Urinary bladder (tissue), 4 donors: ENCODE measurements at places on chromosomes 3 and 15. TPM values are rescaled to one million over a fixed set of nuclear protein-coding genes. Genes with fewer than 3 reads are reported as not detected.

GRCh38 chr15:39204031-39204430, 376.8 kb upstream of the THBS1 start:
- DNase-seq: no peak

The LMOD3 gene
- total RNA-seq: 3.0 TPM

DNA sequence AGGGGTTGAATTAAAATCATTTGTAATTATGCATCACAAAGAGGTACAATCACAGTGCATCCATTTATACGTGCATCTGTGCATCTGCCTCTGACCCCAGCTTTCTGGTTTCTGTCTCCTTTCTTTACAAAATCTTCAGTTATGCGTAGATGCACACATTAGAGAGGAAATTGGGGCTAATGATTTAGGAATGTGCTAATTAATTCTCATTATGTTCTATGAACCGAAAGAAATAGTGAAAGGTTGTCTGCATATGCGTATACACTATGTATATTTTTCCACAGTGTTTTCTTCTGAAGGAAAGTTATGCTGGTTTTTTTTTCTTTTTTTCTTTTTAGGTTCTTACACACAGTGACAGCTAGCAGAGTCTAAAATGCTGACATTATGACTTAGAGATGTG, 71.6 kb downstream of the SAMMSON start:
- DNase-seq: no peak

The CTXND1 gene
- total RNA-seq: 0.79 TPM

- no peak for DNase-seq
These were observed 29.5 kb downstream of the KCNAB1 start for GRCh38 chr3:156149876-156150275.

DNA sequence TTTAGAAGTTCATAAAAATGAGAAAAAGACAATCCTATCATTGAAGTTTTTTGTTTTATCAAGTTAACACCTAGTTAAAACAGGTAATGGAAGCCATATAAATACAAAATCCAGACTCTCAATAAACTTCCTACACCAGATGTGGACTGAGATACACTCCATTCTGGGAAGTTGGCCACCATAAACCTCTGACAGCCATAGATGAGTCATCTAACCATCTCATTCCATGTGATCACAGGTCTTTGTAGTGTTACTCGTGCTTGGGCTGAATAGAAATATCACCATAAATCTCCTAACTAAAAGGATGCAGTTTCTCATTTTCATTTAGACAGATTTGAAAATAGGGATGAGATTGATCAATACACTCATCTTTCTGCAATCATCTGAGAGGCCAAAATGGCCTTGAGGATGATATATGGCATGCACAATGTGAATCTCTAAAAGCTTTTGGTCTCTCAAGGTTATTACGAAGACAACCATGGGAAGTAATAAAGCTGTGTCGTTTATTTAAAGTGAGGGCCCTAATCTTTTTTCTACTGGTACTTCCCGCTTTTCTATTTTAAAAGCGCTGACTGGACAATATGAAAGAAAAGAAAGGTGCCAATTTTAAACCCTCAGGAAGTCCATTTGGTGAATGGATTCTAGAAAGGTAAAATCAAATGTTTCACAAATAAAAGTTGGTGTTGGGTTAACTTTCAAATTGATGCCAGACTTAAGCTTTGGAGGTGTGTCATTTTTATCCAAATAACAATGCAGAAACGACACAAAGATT, 155.5 kb downstream of the POLR2M start:
- no peak for DNase-seq

DNA sequence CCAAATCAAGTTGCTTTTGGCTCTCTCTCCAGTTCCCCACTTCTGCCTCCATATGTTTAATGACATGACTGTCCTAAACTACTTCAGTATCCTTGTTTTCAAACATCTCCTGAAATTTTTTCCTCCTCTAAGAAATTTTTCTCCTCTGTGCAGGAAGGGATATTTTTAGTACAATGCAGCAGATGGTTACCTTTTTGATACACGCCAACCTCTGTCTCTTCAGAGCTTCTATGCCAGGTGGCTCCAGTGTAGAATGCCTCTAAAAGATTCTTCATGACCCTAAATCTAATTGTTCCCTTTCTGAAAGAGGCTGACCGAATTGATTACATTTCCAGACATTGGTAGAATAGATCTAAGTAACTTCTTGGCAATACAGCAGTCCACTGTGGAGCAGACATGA, 33.7 kb downstream of the TMOD3 start:
- DNase-seq: no peak

- DNase-seq: no peak
These were observed 503.0 kb downstream of the NTRK3 start for GRCh38 chr15:87753539-87753938.

GRCh38 chr3:14235912-14236295, 57.3 kb downstream of the LSM3 start:
- DNase-seq: no peak

- DNase-seq: no peak
These were observed 29.2 kb downstream of the PLOD2 start for GRCh38 chr3:146131616-146132410.

- no peak for DNase-seq
These were observed 57.5 kb upstream of the TRA2B start for GRCh38 chr3:185995352-185995751.

- no peak for DNase-seq
These were observed 23.6 kb upstream of the ATG7 start for GRCh38 chr3:11248596-11248995.

- no peak for DNase-seq
These were observed 11.0 kb upstream of the ADCY5 start for GRCh38 chr3:123459862-123460261.

DNA sequence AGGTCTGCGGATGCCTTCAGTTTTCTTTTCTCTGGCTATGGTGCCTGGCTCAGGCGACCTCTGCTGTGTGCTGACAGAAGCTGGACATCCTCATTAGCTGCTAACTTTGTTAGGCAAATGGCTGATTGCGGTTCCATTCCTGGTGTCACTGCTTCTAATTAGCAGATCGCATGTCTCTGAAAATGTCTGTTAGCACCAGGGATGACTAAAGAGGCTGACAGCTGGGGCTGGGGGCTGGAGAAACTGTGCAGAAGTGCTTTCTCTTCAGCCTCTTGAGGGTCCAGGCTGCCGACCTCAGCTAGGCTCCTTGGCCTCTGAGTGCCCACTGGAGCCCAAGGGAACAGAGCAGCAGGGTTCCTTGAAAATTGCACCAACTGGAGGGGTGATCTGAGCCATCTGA, 39.3 kb downstream of the CHCHD6 start:
- DNase-seq: no peak

The EIF1B gene
- total RNA-seq: 31.9 TPM

- DNase-seq: no peak
These were observed 861.3 kb downstream of the ZPLD1 start for GRCh38 chr3:103295974-103296570.

GRCh38 chr3:133983576-133984560, 45.9 kb downstream of the SLCO2A1 start:
- DNase-seq: no peak

DNA sequence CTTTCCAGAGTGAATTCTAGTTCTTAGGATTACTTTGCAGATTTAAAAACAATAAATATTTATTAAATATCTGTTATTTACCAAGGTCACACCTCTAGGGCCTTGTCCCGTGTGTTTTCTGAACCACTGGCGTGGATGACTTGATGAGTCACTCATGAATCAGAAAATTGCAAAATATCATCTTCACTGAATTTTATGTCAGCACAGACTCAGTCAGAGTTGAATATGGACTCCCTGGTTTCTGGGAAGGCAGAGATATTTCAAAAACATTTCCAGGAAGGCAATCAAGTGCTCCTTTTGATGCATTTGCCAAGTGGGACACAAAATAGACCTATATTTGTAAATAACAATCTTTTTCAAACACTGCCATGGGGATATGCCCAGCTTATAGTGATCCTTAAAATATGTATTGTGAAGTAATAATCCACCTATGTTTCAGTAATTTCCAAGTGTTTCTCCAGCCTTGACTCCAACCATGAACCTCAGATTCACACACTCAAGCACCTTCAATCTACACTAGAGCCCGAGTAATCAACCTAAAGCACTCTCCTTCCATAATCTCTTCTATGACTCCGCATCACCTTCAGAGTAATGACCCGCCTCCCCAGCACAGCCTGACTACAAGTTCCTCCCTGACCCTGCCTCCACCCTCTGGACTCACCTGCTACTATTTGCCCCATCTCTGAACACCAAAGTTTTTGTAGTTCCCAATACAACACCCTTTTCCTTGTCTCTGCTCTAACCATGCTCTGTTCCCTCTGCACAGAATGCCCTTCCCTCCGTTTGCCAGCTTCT, 24.3 kb downstream of the DPH3 start:
- DNase-seq: no peak

GRCh38 chr15:89826671-89827655, 12.3 kb upstream of the ANPEP start:
- DNase-seq: no peak

DNA sequence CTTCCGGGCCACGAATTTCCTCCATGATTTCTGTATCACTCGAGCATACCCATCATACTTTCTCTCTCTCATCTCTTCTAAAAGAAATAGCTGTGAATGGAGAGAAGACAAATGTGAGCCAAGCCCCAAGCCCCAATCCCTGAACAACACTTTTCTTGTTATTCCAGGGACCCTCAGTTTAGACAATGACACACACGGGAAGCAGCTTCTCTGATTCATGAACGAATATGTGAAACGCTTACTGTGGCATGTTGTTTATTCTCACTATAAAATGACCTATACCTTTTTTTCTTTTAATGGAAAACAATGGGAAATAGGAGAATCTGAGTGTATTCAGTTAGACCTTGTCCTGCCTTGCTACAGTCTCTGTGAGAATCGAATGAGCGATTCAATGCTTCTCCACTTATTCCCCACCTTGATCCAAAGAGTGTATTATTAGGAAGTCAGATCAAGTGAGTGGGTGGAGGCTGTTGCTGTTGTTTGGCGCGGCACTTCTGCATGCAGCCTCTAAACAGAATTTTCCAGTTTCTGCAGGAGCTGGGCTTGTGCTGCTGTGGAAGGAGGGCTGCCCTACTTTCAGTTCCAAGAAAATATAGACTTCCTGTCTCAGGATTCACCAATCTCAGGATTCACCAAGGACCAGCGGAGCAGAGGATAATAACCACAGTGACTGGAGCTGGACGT, 32.4 kb upstream of the LDHAL6B start:
- DNase-seq: no peak

The TLR9 gene
- 0.11 TPM for total RNA-seq

DNA sequence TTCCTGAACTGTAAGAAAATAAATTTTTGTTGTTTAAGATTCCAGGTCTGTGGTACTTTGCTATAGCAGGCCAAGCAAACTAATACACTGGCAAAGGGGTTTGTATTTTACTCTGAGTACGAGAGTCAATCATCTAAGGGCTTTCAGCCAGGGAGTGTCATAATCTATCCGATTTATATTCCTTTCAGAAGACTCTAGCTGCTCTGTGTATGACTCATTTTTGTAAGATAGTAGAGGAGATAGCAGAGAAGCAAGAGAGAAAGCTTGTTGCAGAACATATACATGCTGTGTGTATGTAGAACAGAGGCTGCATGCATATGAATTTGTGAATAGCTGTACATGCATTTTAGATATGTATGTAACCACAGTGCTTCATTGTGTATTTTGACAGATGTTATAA, 577.9 kb upstream of the EPHA6 start:
- no peak for DNase-seq

GRCh38 chr3:187932530-187932929, 187.3 kb upstream of the BCL6 start:
- no peak for DNase-seq

GRCh38 chr3:120780977-120781376, 38.4 kb downstream of the GTF2E1 start:
- DNase-seq: no peak

DNA sequence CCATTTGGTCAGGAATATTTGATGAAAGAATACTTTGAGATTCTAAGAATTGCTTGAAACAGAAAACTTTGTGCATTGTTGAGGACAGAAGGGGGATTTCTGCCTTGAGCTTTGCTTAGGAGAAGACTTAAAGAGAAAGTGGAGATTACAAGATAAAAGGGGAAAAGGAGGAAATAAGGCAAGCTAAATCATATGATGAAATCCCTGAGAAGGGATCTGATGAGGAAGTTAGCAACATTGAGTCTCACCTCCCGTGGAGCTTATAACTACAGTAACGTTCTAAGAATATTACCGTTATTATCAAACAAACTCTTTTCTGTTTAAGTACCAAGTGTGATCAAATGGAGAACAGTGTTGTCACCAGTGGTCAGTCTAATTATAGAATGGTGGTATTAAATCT, 414.7 kb upstream of the NAALADL2 start:
- DNase-seq: no peak

The FES gene
- 27.0 TPM for total RNA-seq

- no peak for DNase-seq
These were observed 67.9 kb downstream of the IQCH start for GRCh38 chr15:67322481-67322880.

- DNase-seq: no peak
These were observed 752.3 kb downstream of the NR2F2 start for GRCh38 chr15:97082830-97083229.

The GJD2 gene
- 0.16 TPM for total RNA-seq

- no peak for DNase-seq
These were observed 142.5 kb upstream of the MBNL1 start for GRCh38 chr3:152126260-152126659.

DNA sequence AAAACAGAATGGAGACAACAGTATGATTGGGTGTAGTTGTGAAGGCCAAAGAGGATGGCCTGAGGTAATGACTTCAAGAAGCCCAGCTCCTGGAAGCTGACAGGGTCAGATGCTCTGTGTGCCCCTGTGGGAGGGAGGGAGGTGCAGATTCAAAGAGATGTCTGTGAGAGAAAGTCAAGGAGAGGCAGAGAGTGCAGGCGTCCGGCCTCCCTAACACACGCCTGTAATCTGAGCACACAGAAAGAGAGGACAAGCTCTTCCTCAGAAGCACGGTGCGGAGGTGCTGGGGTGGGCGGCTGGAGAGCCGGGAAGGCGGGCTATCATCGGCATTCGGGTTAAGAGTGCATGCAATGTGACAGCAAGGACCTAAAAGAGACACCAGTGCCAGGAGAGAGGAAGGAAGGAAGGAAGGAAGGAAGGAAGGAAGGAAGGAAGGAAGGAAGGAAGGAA, 238.2 kb upstream of the HES1 start:
- DNase-seq: no peak

- no peak for DNase-seq
These were observed 31.8 kb downstream of the IRAK2 start for GRCh38 chr3:10196389-10197052.

DNA sequence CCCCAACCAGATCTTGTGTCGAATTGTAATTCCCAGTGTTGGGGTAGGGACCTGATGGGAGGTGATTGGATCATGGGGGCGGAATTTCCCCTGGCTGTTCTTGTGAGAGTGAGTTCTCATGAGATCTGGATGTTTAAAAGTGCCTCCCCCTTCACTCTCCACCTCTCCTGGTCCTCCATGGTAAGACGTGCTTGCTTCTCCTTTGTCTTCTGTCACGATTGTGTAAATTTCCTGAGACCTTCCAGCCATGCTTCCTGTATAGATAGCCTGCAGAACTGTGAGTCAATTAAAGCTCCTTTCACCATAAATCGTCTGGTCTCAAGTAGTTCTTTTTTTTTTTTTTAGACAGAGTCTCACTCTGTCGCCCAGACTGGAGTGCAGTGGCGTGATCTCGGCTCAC, 42.3 kb downstream of the NR1D2 start:
- DNase-seq: no peak
